ENCODE measurements at places on chromosomes 7 and 10.

- DNase-seq = peak; percentile 42
Observed at GRCh38 chr7:130037703-130038102, 13.5 kb downstream of the ZC3HC1 start.

- no peak for DNase-seq
Observed at GRCh38 chr7:107173691-107174406, 5.0 kb downstream of the HBP1 start.

- no peak for DNase-seq
Observed at GRCh38 chr7:36459236-36459960, 69.7 kb downstream of the ANLN start.

- peak; percentile 65 for DNase-seq
Observed at GRCh38 chr10:93821051-93821772, 63.5 kb downstream of the LGI1 start.

DNA sequence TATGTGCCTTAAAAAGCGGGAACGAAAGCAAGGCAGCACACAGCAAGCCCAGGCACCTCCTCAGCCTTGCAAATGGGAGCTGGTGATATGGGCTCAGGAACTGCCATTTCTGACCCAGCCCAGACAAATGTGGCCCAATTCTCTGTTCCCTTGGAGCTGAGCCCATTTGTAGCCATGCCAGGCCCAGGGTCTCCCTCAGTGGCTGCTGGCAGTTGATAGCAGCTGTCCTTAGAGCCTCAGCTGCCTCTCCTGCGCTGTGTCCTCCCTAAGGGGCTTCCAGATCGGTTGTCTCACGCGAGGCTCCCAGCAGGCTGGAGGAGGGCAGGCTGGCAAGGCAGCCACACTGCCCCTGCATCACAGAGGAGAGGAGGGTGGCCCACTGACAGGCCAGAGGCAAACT lies 275.8 kb downstream of the KCNMA1 start:
- DNase-seq = no peak

GRCh38 chr10:122468926-122469781 lies 7.8 kb downstream of the HTRA1 start:
- peak; percentile 45 for DNase-seq

- DNase-seq = no peak
Observed at GRCh38 chr10:8435186-8436055, 380.9 kb downstream of the GATA3 start.

DNA sequence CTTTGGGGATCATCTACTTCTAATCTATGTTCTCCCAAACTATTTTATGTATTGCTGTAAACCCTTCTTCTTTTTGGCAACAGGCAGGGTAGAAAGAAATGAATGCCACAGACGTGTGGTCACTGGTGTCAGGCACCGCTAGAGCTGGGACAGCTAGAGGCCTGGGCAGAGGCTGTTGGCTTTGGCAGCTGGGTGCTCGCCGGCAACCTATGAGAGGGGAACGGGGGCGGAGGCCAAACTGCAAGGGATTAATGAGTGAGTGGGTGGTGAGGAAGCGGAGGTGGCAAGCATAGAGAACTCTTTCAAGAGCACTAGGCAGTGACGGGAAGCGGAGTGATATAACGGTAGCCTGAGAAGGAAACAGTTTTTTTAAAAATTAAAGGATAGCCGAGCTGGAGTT lies 78.5 kb downstream of the CREB5 start:
- DNase-seq = no peak

GRCh38 chr7:105050493-105050892 lies 36.5 kb downstream of the KMT2E start:
- no peak for DNase-seq

- DNase-seq = no peak
Observed at GRCh38 chr10:113274176-113274829, 278.6 kb upstream of the HABP2 start.

DNA sequence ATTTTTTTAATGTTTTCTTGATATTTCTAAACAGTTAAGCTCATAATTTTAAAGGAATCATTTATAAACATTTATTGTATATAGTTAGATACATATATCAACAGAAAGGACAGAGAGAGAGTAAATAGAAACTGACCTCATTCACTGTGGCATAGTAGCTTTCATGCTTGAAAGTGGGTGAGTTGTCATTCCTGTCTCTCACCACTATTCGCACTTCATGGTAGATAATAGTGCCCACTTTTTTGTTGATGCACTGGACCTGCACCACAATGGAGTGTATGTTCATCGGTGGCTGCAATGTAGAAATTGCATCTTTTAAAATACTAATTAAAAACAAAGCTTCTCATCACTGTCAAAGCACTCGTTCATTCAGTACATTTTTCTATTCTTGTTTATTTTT lies 432.0 kb downstream of the PCDH15 start:
- DNase-seq = no peak

DNA sequence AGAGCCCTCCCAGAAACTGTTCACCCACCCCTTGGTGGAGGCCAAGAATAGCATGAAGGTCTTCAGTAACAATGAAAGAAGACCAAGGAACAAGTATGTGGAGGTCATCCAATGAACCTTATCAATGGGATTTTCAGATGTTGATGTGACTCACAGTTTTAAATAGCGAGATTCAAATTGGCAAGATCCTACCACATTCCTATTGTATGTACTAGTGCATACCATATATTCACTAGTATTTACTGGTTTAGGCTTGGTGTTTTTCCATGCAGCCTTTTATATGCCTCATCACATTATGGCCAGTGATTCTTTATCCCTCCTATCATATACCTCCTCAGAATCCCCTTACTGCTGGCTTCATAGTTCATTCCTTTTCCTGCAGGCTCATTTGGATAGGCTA lies 54.4 kb downstream of the ITGB8 start:
- DNase-seq = no peak

DNA sequence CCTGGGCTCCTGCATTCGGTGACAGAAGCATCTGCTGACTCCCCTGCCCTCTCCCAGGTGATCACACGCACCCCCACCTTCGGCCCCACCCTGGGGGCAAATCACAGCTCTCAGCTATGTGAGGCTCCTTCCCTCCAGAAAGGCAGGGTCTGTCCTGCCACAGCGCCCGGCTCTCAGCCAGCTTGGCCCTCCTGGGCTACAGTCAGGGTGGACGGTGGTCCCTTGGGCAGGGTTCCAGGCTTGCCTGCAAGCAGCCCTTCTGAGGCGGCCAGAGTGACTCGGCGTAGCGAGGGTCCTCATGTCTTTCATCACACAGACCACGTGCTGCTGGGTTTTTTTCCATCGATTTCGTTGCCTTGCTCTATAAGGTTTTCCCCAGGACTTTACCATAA lies 53.6 kb upstream of the EBF3 start:
- DNase-seq = no peak

DNA sequence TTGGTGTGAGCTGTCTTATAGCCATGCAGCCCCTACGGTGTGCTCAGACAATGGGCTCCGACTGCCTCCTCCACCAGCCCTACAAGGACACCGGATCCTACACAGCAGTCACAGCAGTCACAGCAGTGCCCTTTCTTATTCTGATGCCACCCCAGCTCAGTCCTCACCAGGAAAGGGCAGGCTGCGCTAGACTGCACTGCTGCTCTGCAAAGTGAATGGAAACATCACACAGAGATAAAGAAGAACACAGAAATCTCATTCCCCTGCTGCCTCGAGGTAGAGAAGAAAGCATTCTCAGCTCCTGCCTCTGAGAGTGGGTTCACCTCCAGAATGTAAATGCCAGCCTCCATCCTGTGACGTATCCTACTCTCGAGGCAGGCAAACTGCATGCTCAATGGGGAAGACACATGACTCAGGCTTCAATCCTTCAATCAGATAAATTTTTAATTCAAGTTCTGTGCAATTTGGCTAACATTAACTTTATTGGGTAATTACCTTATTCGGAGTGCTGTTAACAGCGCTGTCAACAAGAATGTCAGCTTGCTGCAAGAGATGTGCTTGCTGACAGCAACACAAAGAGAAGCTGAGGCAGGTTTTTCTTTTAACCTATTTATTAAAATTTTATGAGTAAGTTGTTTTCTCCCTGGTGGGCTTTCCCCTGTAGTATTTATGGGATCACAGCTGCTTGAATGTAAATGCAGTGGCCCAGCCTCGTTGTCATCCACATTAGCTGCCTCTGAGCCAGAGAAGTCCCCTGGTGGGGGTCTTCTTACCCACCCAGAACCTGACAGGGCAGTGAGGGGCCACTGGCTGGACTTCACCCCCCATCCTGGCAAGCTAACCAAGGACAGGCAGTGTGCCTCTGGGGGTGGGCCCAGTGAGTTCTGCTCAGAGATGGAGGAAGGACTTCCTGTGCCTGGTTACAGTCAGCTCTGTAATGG lies 241.3 kb upstream of the KMT2E start:
- no peak for DNase-seq

DNA sequence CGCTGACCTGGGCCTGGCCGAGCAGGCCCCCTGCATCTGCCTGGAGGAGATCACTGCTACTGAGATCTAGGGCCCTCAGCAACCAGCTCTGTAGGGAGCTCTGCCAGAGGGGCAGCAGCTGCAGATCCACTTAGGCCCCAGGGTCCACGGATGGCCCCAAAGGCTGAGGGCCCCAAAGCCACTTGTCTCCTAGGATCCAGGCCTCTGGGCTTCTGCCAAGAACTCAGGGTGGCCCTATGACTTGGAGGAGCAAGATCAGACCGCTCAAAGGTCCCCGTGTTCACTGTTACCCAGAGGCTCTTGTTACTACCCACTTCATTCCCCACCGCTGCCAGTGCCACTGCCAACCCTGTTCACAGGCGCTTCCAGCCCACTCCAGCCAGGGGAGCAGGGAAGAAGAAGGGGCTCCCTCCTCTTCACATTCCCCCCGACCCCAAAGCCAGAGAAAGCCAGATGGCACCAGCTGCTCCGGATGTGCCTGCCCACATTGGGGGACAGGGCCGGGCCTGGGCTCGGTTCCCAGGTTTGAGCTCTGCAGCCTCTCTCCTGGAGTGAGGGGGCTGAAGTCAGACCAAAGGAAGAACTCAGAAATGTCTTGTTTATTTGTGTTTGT lies 7.6 kb downstream of the LZTS2 start:
- DNase-seq = no peak

DNA sequence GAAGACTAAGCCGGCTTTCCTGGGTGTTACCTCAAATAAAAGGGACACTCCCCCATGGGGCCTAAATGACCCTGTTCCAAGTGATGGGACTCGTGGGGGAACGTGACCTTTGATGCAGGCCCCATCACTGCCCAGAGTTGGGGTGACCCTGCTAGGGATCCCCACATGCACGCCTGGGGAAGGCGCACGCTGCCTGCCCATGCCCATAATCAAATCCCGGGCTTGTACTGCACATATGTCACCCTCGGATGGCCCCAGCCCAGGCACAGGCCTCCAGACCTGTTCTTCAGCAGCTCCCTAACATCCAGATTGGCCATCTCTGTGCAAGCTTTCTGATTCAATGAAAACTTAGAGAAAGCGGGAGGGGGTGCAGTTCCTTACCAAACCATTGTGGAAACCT lies 14.7 kb downstream of the EBF3 start:
- no peak for DNase-seq

GRCh38 chr7:139799586-139799985 lies 21.8 kb upstream of the HIPK2 start:
- peak; percentile 61 for DNase-seq

DNA sequence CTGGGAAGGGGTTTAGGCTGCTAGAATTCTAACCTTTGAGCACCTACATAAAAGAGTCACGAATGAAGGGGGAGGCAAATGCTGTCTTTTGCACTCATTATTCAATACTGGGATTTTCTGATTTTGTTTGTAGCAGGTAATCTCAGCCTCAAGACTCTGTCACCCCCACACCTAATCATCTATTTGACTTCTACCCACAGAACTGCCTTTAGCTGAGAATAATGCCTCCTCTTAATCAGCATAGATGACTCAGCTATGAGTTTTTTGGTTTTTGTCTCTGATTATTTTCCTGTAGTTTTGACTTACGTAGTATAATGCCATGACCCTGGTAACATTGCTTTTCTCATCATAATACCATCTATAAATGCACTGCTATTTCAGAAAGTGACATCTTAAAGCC lies 42.7 kb upstream of the CACNB2 start:
- DNase-seq = no peak

DNA sequence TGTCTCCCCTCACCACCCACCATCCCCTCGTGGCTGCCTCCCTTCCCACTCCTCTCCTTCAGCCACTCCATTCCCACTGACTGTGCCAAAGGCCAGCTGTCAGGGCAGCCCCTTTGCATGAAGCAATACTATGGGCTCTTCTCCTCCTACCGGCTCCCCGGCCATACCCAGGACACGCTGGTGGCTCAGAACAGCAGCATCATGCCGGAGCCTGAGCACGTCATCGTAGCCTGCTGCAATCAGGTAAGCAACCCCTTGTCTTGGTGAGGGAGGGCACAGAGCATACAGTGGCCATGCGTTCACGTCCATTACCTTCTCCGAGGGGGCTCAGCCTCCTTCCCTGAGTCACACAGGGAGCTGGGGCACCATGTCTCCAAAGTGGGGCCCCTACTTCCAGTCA lies 11.6 kb downstream of the CHAT start:
- no peak for DNase-seq

- DNase-seq = no peak
Observed at GRCh38 chr10:74153123-74153522, 2.1 kb downstream of the ADK start.

DNA sequence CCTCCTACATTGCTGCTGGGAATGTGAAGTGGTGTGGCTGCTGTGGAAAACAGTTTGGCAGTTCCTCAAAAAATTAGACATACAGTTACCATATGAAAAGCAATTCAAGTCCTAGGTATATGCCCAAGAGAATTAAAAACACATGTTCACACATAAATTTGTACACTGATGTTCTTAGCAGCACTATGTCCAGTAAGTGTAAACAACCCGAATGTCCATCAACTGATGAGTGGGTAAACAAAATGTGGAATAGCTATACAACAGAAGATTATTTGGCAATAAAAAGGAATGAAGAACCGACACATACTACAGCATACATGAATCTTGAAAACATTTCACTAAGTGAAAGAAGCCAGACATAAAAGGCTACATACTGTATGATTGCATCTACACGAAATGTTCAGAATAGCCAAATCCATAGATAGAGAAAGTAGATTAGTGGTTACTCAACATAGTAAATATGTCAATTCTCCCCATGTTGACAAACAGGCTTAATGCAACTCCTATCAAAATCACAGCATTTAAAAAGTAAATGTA lies 17.2 kb downstream of the CEP41 start:
- DNase-seq = no peak

DNA sequence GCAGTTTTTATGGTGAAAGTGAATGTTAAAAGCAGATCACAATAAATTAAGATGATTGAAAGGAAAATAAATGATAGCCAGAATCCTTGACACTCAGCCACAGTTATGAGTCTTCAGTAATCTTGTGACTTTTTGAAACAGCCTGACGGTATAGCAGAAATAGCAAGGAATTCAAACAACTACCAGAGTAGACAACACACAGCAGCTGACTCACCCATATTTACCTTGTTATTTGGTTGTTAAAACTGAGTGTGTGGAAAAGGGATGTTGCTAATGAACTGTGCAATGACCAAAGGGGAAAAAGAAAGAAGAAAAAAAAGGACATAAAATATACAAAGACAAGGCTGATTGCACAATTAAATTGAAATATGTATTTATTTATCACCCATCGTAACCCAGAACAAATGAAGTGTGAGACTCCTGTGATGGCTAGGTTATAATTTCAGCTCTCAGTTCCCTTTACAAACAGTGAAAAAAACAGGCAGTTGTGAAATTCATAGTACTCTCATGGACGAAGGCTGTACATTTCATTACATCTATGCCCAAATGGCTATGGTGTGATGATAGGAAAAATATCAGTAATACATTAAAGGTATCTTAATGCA lies 1023.0 kb upstream of the SORCS1 start:
- no peak for DNase-seq
